Left forelimb (tissue), 1 donor: ENCODE measurements at places on chromosomes 2 and 18.

DNA sequence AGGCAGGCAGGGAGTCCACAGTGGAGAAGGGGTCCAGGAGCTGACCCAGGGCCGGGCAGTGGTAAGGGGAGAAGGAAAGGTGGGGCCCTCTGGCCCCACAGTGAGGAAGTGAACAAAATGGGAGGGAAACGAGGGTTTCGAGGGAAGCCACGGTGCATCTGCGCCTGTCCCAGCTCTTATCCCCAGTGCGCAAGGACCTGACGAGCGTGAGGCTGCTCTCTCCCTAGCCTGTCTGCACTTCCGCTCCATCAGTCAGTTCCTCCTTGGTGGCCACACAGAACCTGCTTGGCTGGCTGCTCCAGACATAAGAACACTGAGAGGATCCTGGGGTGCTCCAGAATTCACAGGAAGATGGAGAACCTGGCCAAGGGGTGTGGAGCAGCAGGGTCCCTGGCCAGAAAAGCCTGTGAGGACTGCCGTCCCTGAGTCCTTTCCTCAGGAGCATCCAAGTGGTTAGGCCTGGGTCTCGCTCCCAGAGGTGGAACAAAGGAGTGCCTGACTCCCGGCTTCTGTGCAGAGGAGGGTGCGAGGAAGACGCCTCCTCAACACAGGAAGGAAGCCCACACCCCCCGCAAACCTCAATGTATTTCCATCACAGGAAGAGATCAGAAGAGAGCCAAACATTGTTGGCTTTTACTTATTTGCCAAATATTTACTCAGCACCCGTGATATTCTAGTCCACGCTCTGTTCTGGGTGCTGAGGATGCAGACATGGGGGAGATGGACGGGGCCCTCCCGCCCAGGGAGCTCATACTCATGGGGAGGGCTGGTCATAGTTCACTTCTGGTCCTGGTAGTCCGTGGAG lies 43.7 kb upstream of the SEMA4C start:
- no peak for DNase-seq

DNA sequence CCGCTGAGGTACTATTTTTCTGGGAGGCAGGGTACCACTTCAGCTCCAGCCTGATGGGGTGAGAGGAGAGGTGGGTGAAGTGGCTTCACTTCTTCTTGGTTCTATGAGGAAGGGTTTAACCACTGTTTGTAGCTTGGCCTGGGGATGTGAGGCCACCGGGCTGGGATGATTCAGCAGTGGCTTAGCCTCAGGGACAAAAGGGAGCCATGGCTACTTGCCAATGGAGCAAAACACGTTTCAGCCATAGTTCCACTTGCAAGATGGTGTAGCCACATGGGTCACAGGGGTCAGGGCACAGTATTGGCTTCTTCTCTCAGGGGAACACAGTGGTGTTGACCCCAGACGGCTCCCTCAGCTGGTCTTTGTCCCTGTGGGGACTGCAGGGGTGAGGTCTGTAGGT lies 14.9 kb downstream of the ZDBF2 start:
- no peak for DNase-seq

DNA sequence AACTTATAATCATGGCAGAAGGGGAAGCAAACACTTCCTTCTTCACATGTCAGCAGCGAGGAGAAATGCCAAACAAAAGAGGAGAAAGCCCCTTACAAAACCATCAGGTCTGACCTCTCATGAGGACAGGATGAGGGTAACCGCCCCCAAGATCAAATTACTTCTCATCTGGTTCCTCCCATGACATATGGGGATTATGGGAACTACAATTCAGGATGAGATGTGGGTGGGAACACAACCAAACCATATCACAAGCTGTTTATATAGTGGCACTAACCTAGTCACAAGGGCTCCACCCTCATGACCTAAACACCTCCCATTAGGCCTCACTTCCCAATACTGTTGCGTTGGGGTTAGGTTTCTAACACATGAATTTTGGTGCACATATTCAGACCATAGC lies 110.0 kb downstream of the OSBPL6 start:
- no peak for DNase-seq

DNA sequence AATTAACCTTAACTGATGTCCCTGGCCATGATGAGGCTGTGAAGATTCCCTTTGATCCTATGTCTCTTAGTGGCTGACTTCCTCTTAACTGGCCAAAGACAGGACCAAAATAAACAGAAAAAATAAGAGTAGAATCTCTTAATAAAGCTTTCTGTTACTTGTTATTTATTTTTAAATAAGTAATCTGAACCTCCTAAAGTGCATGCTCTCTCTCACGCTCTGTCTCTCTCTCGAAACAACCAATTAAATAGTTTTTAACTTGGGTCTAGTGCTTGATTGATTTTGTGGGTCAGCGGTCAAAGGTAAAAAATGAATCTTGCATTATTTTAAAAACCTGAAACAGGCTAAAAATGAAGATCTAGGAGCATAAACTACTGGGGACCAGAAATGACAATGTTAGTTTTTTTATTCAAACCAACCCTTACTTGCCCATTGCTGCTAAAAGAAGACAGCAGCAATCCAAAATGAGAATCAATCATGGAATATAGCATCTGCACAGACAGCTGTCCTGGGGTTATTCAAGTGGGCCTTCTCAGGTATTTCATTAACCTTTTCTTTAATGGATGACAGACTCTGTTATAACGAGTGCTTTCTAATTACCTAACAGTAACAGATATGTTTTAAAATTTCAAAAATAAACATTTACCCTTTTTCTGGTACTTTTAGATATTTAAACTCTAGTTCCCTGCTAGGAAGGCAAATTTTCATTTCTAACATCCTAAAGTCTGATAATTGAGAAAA lies 11.2 kb downstream of the GAREM1 start:
- DNase-seq = no peak

GRCh38 chr2:152466980-152467676 lies 132.2 kb downstream of the FMNL2 start:
- no peak for DNase-seq

- DNase-seq = no peak
These were observed 949.9 kb upstream of the NRXN1 start for GRCh38 chr2:51981783-51982182.

DNA sequence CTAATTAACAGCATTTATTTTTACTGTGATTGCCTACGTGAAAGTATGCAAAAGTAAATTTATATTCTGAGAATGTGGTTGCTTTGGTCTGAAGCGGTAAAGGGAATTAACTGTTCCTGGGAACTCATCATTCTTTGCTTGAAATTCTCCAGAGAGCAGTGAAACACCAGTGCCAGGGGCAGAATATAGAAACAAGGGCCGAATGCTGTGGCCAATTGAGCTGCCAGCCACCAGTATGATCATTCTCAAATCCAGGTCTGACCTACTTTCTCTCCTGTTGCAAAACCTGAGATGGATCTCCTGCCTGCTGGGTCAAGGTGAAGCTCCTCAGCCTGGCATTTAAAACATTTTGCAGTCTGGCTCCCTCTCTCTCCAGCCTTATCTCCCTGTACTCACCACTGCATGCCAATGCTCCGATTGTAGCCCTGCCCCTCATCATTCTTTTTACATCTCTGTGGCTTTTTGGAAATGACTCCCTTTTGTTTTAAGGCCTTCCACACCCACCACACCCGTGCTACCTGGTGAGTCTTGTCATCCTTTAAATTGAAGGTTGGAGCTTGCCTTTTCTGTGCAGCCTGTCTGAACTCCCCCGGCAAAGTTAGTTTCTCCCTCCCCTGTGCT lies 94.5 kb upstream of the TMEM178A start:
- DNase-seq = no peak
